Hepatocyte (in vitro differentiated cells): ENCODE measurements at places on chromosomes 5 and 9.

GRCh38 chr5:56303511-56303910 is 70.4 kb upstream of the ANKRD55 start:
- DNase-seq, result no peak
- peaks cover 19% of the 10 kb centered on the region for H3K4me1 ChIP-seq
- H3K36me3 ChIP-seq, result no peaks in the 10 kb centered on the region
- H3K27ac ChIP-seq, result no peak overlapping the region

- H3K36me3 ChIP-seq, result no peaks in the 10 kb centered on the region
- H3K4me1 ChIP-seq, result no peaks in the 10 kb centered on the region
- no peak overlapping the region for H3K27ac ChIP-seq
- peak; percentile 34 for DNase-seq
- H3K4me3 ChIP-seq, result no peak overlapping the region
Observed at GRCh38 chr5:110414360-110414759, 312.1 kb downstream of the TMEM232 start.

- no peaks in the 10 kb centered on the region for H3K4me1 ChIP-seq
- no peak overlapping the region for H3K4me3 ChIP-seq
- DNase-seq, result no peak
Observed at GRCh38 chr5:133471699-133472098, 140.6 kb downstream of the FSTL4 start.

DNA sequence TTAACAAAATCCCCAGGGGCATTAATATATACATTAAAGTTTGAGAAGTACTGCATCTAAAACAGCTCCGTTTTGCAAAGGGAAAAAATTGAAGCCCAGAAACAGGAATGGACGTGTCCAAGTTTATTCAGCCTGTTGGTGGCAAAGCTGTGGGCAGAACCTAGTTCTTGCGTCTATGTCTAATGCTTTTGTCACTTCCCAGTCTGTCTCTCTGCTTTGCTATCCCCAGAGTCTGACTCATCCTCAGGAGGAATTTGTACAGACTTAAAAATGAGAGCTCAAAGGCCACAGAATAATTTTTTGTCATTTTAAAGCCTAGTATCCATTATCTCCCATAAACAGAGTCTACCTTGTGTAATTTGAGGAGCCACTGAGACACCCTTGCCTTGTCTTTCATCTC is 330.9 kb upstream of the GRIA1 start:
- no peaks in the 10 kb centered on the region for H3K4me1 ChIP-seq
- H3K27me3 ChIP-seq, result no peaks in the 10 kb centered on the region
- H3K4me3 ChIP-seq, result no peak overlapping the region
- H3K36me3 ChIP-seq, result no peaks in the 10 kb centered on the region
- no peak for DNase-seq
- H3K27ac ChIP-seq, result no peak overlapping the region

- H3K4me3 ChIP-seq, result no peak overlapping the region
- DNase-seq, result no peak
- no peaks in the 10 kb centered on the region for H3K4me1 ChIP-seq
- no peaks in the 10 kb centered on the region for H3K27me3 ChIP-seq
- no peak overlapping the region for H3K27ac ChIP-seq
- H3K36me3 ChIP-seq, result no peaks in the 10 kb centered on the region
Observed at GRCh38 chr9:106350777-106351176, 512.2 kb upstream of the ZNF462 start.

DNA sequence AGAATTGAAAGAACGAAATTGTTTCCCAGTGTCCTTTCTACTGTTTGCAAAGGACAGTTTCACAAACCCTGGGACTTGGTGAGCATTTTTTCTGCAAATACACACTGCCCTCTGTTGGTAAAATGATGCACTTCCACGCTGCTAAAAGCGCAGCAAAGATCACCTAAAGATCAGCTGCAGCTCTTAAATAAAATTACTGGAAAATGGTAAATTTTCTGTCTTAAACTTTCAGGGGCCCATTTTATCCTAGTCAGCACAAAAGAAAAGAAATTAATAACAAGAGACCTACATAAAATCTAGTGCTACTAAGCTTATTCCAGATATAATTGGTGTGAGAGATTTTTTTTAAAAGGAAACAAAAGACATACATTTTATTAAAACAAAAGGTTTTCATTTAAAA is 566.0 kb downstream of the CAAP1 start:
- H3K27ac ChIP-seq, result no peak overlapping the region
- H3K36me3 ChIP-seq, result no peaks in the 10 kb centered on the region
- DNase-seq, result peak; percentile 72
- H3K4me1 ChIP-seq, result no peaks in the 10 kb centered on the region
- no peak overlapping the region for H3K4me3 ChIP-seq
- H3K27me3 ChIP-seq, result no peaks in the 10 kb centered on the region

DNA sequence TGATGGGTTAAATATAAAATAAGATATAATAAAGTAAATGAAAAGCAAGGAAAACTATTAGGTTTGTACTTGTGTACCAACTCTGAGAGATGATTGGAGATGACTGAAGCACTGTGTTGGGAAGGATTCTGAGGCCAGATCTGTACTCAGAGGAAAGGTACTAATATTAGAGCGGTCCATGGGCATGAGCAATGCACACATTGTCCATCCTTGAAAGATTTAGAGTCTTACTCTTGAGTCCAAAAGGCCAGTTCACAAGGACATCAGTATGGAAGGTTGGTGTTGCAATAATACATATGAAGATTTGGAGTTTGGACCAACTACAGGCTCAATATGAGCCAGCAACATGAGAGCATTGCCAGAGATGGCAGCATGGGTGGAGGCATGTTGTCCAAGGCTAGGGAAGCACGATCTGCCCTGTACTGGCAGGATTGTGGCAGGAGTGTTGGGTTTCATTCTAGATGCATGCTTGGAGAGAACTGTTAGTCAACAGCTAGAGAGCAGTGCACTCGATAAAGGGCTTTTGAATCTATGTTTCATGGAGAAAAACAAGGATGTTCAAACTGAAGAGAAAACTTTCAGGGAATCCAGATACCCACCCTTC is 84.4 kb downstream of the TMEM215 start:
- no peaks in the 10 kb centered on the region for H3K4me1 ChIP-seq
- H3K27ac ChIP-seq, result no peak overlapping the region
- H3K27me3 ChIP-seq, result no peaks in the 10 kb centered on the region
- no peak for DNase-seq

- H3K27ac ChIP-seq, result no peak overlapping the region
- H3K4me3 ChIP-seq, result no peak overlapping the region
- no peaks in the 10 kb centered on the region for H3K27me3 ChIP-seq
Observed at GRCh38 chr5:111685969-111686368, 71.0 kb downstream of the NREP start.

- H3K27ac ChIP-seq, result peak overlapping the region; percentile 70
- H3K27me3 ChIP-seq, result no peaks in the 10 kb centered on the region
- H3K36me3 ChIP-seq, result no peaks in the 10 kb centered on the region
- H3K4me3 ChIP-seq, result no peak overlapping the region
- no peaks in the 10 kb centered on the region for H3K4me1 ChIP-seq
Observed at GRCh38 chr5:149429839-149430721, 51.0 kb upstream of the IL17B start.

GRCh38 chr9:8962084-8962483 is 1162.5 kb upstream of the DMAC1 start:
- no peak overlapping the region for H3K4me3 ChIP-seq
- no peaks in the 10 kb centered on the region for H3K36me3 ChIP-seq
- H3K4me1 ChIP-seq, result no peaks in the 10 kb centered on the region
- no peak overlapping the region for H3K27ac ChIP-seq
- no peak for DNase-seq

DNA sequence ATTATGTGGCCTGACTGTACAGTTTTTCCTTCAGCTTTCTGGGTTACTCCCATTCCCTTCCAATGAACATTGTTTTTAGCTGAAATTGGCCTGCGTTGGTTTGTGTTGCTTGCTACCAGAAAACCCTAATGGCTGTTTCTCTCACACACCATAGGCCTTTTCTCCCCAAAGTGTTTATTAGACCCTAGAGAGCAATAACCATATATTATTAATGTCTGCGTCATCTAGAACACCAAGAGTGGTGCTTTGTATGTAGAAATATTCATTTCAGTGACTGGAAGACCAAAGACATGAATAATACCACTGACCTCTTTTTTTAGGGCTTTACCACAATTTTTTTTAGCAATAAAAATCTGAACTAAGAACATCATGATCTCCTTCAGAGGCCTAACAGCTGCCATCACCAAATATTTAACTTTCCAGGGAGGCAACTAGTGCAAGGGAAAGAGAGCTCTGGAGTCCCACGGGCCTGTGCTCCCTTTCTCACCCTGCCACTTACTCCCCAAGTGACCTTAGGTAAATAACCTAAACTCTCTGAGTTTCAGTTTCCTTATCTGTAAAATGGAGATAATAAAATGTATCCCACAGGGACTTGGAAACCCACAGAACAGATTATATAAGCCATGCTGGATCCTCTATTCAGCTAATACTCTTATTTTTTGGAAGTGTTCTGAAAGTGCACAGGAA is 201.9 kb upstream of the ISL1 start:
- H3K27me3 ChIP-seq, result no peaks in the 10 kb centered on the region
- no peak overlapping the region for H3K4me3 ChIP-seq
- DNase-seq, result no peak

DNA sequence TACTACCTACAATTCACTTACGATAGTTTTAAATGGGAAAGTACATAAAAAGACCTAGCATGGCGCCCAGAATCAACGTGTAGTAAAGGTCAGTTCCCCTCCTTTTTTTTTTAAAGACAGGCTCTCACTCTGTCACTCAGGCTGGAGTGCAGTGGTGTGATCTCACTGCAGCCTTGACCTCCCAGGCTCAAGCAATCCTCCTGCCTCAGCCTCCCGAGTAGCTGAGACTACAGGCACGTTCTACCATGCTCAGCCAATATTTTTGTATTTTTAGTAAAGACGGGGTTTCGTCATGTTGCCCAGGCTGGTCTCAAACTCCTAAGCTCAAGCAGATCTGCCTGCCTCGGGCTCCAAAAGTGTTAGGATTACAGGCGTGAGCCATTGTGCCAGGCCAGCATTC is 40.7 kb upstream of the MTMR12 start:
- peaks cover 2% of the 10 kb centered on the region for H3K36me3 ChIP-seq
- no peak overlapping the region for H3K4me3 ChIP-seq
- DNase-seq, result no peak
- H3K4me1 ChIP-seq, result no peaks in the 10 kb centered on the region
- H3K27me3 ChIP-seq, result no peaks in the 10 kb centered on the region

DNA sequence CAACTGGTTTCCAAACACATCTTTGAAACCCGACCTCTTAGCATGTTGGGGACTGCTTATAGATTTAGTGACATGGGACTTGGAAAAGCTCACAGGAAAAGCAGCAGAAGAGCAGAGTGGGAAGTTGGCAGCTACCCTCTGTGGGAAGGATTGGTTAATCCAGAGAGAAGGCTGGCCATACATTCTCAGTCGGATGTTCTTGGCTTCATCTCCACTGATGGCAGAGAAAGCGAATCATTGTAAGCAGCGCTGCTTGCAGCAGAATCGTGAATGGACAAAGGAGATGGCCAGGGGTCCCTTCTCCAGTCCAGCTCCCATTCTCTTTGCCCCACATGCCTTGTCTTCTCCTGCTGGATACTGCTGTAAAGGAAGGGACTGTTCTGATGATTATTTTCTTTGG is 62.7 kb downstream of the MEGF10 start:
- peaks cover 3% of the 10 kb centered on the region for H3K4me1 ChIP-seq
- H3K27ac ChIP-seq, result no peak overlapping the region
- no peak overlapping the region for H3K4me3 ChIP-seq
- no peak for DNase-seq
- H3K27me3 ChIP-seq, result no peaks in the 10 kb centered on the region

DNA sequence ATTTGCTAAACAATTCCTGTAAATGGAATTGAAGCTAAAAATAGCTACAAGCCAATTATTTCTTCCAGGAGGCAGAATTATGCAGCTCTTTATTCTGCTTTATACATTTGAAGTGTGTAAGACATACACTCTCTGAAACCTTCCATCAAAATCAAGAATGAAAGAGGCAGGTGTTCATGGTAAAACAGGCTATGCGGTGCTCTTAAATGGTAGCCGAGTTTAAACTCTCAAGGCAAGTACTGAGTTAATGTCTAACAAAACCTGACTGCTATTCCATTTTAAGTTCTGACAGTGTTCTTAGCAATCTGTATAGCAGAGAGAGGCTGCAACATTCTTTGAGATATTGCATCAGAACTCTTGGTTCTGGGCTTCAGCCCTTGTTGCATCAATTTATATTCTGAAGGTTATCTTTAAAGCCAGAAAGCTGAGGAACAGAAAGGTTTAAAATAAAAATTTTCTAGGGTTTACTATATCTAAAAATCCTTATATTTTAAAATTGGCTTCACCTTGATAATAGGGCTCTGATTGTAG is 248.3 kb upstream of the CCNG1 start:
- no peaks in the 10 kb centered on the region for H3K36me3 ChIP-seq
- no peak overlapping the region for H3K27ac ChIP-seq

DNA sequence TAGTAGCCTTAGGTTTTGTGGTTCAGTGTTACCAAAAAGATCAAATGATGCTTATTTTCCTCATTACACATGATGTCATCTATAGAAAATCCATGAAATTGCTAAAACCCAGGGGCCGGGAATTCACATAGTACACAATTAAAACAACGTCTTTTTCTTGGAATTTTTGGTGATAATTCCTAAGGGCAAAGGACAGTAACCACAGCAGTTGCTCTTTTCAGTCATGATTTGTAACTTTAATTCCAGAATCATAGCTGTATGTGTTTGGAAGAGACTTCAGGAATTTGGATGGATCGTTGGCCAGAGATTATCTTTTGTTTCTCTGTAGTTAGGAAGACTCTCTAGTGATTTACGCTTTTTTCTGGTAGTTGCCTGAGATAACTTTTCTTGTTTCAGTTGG is 748.7 kb downstream of the TLE4 start:
- H3K4me3 ChIP-seq, result no peak overlapping the region
- no peak for DNase-seq
- no peak overlapping the region for H3K27ac ChIP-seq
- no peaks in the 10 kb centered on the region for H3K4me1 ChIP-seq

- DNase-seq, result no peak
- H3K4me3 ChIP-seq, result no peak overlapping the region
- no peak overlapping the region for H3K27ac ChIP-seq
- peaks cover 11% of the 10 kb centered on the region for H3K4me1 ChIP-seq
- H3K27me3 ChIP-seq, result no peaks in the 10 kb centered on the region
Observed at GRCh38 chr9:107693625-107694326, 204.2 kb upstream of the KLF4 start.

- H3K4me1 ChIP-seq, result no peaks in the 10 kb centered on the region
- H3K36me3 ChIP-seq, result no peaks in the 10 kb centered on the region
- no peak overlapping the region for H3K4me3 ChIP-seq
- H3K27me3 ChIP-seq, result no peaks in the 10 kb centered on the region
Observed at GRCh38 chr9:109206670-109207069, 39.6 kb upstream of the FRRS1L start.

- H3K36me3 ChIP-seq, result no peaks in the 10 kb centered on the region
- H3K27me3 ChIP-seq, result no peaks in the 10 kb centered on the region
- DNase-seq, result peak; percentile 61
- peaks cover 14% of the 10 kb centered on the region for H3K4me1 ChIP-seq
- peak overlapping the region; percentile 98 for H3K27ac ChIP-seq
Observed at GRCh38 chr5:149549461-149550267, 1.6 kb downstream of the CSNK1A1 start.

DNA sequence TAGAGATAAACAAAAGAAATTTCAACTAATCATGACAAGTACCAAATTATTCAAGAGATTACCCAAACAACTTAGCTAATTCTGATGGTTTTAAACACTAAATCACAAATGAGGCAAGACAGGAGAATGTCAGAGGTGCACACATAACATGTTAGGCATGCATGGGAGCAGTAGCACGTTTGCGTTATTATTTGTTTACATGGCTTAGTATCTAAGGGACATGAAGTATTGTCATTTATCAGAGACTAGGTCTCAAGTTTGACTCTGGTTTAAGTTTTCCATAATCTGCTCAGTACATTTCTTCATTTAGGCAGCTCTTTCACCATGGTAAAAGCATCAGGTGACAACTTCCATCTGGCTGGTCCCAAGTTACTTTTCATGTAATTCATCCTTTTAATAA is 244.1 kb upstream of the TNC start:
- H3K4me3 ChIP-seq, result no peak overlapping the region
- H3K4me1 ChIP-seq, result no peaks in the 10 kb centered on the region
- H3K36me3 ChIP-seq, result no peaks in the 10 kb centered on the region
- no peaks in the 10 kb centered on the region for H3K27me3 ChIP-seq
